HFFc6 (cell line): ENCODE measurements at places on chromosomes 2 and 18. TPM values are rescaled to one million over a fixed set of nuclear protein-coding genes. Genes with fewer than 3 reads are reported as not detected.

- H3K36me3 ChIP-seq, result no peaks in the 10 kb centered on the region; the same call in 1 of the 2 replicates
- DNase-seq, result no peak
- H3K27me3 ChIP-seq, result peaks cover 2% of the 10 kb centered on the region; the same call in 1 of the 2 replicates
Measured at GRCh38 chr2:126662621-126663020, 6.7 kb downstream of the GYPC start.

- no peaks in the 10 kb centered on the region for H3K36me3 ChIP-seq
- peaks cover 38% of the 10 kb centered on the region for H3K4me1 ChIP-seq
- H3K27ac ChIP-seq, result no peak overlapping the region
- DNase-seq, result no peak
Measured at GRCh38 chr2:169363560-169364150, 1.3 kb upstream of the LRP2 start.

DNA sequence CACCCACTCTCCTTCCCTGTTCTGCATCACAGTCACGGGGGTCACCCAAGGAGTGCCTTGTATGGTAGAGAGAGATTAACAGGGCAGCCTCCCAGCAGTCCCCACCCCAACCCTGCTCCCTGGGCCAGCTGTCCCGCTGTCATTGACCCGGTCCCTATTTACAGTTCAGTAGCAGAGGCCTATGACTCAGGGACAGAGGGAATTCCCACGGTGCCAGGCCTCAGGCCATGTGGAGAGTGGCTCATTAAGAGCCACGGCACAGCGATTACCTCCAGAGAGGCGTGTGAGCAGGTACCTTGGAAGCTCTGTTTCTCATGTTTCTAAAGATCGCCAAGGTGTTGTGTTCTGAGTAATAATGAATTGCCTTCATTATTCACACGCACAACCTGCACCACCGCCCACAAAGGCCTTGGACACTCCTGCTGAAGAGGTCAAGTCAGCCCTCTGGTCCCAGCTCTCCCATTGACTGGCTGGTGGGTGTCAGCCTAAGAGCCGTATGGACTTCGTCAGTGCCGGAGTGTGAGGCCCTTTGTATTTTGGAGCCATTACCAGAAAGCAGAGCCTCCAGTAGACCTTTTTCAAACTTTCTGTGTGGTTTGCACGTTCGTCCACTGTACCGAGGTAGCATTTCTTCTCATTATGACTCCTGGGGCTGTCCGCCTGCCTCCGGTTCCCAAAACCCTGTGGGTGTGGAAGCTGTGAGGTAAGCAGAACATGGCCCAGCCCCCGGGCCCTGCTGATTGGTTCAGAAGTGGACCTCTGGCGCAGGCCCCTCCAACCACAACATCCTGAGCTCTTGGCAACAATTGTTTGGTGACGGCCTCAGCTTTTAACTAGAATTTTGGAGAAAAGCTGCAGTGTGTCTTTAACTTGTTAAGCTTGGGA lies 47.0 kb downstream of the SERTAD2 start:
- H3K27ac ChIP-seq, result no peak overlapping the region
- H3K4me3 ChIP-seq, result no peak overlapping the region
- peaks cover 21% of the 10 kb centered on the region for H3K27me3 ChIP-seq
- peaks cover 16% of the 10 kb centered on the region for H3K36me3 ChIP-seq
- no peak for DNase-seq
- H3K4me1 ChIP-seq, result peaks cover 13% of the 10 kb centered on the region

GRCh38 chr2:111157798-111158197 lies 37.1 kb downstream of the BCL2L11 start:
- H3K4me1 ChIP-seq, result peaks cover 33% of the 10 kb centered on the region
- H3K27ac ChIP-seq, result no peak overlapping the region
- no peaks in the 10 kb centered on the region for H3K36me3 ChIP-seq
- H3K4me3 ChIP-seq, result no peak overlapping the region

DNA sequence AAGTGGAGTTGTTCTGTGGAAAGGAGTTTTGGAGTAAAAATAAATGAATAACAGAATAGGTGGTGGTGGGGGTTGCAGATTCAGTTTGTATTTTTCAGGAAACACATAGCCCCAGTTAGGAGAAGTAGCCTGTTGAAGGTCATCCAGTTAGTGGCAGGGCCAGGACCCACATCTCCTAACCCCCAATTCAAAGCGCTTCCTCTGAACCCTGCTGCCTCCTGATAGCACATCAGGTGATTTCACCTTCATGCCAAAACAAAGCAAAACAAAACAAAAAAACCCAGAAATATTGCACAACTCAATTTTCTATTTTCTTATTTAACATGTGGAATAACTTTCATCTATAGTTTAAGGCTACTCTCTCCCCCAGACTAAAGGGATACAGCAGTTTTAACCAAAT lies 112.3 kb upstream of the UGP2 start:
- no peak overlapping the region for H3K27ac ChIP-seq
- H3K4me3 ChIP-seq, result no peak overlapping the region
- no peak for DNase-seq
- H3K36me3 ChIP-seq, result no peaks in the 10 kb centered on the region
- H3K27me3 ChIP-seq, result peaks cover 2% of the 10 kb centered on the region; the same call in 1 of the 2 replicates

DNA sequence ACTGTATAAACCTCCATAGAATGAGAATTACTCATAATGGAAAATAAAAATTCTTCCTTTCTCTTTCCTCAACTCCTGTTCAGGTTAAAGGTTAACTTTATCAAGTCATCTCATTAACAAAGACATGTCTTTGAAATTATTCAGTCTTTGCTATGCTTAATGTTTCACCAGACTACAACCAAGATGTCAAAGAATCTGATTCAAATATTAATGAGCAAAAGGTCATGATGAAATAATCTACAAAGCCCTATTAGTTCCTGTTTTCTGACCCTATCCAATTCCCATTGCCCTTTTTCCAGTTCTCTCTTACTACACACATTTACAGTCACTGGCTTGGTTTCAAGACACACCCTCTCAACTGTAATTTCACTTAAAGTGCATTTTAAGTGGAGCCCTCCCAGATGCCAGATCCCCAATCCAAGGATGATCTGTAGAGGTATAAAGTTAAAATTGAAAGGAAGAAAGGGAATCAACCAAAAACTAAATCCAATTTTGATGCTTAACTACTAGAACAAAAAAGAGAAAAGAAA lies 246.9 kb upstream of the CYP26B1 start:
- H3K4me3 ChIP-seq, result no peak overlapping the region
- no peak overlapping the region for H3K27ac ChIP-seq
- no peaks in the 10 kb centered on the region for H3K27me3 ChIP-seq
- H3K4me1 ChIP-seq, result no peaks in the 10 kb centered on the region; the same call in 1 of the 2 replicates
- DNase-seq, result no peak

GRCh38 chr2:37376421-37377186 lies 32.2 kb downstream of the QPCT start:
- H3K27me3 ChIP-seq, result no peaks in the 10 kb centered on the region; the same call in 1 of the 2 replicates
- peaks cover 46% of the 10 kb centered on the region for H3K4me1 ChIP-seq
- peak overlapping the region; percentile 62 for H3K4me3 ChIP-seq
- H3K27ac ChIP-seq, result peak overlapping the region; percentile 80

DNA sequence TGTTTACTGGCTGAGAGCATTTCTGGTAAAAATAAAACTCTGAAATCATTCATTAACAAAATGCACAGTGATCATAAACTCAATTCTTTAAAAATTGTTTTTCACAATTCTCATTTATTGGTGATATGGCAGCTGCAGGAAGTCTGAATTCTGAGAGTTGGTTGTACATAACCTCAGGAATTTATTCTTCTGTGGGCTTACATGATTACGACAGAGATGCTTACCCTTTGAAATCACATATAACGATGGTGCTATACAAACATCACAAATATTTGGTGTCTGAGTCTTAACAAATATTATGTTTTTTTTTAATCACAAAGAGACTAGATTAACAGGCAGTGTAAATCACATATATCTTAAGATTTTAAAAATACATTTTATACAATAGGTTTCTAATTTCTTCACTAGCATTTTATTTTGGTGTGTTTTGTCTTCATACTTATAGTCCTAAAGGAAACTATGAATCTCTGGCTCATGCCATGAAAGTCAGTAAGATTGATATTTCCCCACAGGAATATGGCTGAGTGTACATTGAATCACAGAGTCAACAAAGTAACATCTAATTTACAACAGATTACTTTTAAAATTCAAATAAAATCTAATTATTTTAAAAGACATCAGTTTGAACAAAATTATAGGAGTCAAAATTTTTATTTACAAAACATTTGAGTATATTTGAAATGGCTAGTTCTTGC lies 318.8 kb upstream of the THUMPD2 start:
- H3K36me3 ChIP-seq, result peaks cover 9% of the 10 kb centered on the region
- peak overlapping the region; percentile 14; the same call in 1 of the 2 replicates for H3K4me3 ChIP-seq
- H3K4me1 ChIP-seq, result peaks cover 97% of the 10 kb centered on the region
- H3K27ac ChIP-seq, result peak overlapping the region; percentile 92
- no peaks in the 10 kb centered on the region for H3K27me3 ChIP-seq

Gene CHRND
- not detected in 3 replicates for total RNA-seq

DNA sequence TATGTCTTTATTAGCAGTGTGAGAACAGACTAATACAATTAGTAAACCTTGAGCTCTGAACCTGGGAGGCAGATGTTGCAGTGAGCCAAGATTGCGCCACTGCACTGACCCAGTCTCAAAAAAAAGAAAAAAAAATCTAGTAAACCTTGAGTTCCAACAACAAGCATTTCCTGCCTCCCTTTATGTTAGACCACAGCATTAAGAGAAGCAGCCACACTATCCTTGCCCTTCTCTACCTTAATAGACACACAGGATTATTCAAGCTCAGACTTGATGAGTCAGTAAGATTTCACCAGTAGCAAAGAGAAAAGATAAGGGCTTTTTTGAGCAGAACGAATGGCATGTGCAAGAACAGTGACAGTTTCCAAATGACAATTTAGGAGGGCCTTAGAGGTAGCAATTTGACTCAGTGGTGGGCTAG lies 18.0 kb upstream of the GLS start:
- peak overlapping the region; percentile 79 for H3K4me3 ChIP-seq
- peak overlapping the region; percentile 87 for H3K27ac ChIP-seq
- peaks cover 3% of the 10 kb centered on the region; the same call in 1 of the 2 replicates for H3K27me3 ChIP-seq
- peaks cover 97% of the 10 kb centered on the region for H3K4me1 ChIP-seq
- no peaks in the 10 kb centered on the region for H3K36me3 ChIP-seq

DNA sequence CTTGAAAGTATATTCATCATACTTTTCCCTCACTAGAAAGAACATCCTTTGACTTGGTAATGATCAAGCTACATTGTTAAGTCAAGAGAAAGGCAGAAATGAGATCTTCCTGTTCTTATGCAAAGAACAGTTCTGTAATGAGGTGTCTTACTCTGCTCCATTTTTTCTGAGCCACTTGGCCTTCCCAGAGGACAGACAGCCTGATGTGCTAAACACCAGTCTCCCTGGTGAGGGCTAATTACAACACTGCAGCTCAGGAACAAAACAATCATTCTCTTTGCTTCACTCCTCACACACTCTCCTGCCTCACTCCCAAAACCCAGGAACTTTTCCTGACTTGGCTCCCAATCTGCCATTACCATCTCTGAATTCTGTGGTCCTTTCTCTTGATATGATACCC lies 25.6 kb downstream of the TACR1 start:
- H3K27ac ChIP-seq, result no peak overlapping the region
- H3K36me3 ChIP-seq, result no peaks in the 10 kb centered on the region
- no peaks in the 10 kb centered on the region for H3K4me1 ChIP-seq

DNA sequence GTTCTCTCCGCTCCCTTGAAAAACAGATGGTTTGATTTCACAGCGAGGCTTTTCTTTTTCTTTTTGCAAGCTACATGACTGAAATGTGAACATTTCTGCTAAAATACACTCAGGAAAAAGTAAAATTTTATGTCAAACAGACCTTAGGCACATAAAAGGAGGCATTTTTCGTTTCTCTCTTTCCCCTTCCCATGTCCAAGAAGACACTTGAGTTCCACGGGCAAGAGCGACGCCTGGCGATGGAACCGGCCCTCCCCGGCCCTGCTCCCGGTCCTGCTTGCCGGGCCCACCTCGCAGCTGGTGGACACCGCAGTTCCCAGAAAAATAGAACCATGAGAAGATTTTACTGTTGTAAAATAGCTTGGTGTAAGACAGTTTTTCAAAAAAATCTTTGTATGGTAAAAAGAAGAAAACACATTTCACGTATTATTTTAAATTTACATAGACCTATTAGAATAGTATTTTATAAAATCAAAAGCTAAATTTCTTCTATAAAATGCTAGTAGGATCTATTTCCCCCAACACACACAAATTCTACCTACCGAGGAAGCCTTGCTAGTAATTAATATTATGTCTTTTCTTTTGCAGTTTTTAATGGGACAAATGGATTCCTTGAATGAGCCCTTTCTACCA lies 2.3 kb upstream of the ALKAL2 start:
- H3K27me3 ChIP-seq, result peaks cover 10% of the 10 kb centered on the region
- no peaks in the 10 kb centered on the region for H3K36me3 ChIP-seq
- no peak overlapping the region for H3K27ac ChIP-seq
- peaks cover 20% of the 10 kb centered on the region for H3K4me1 ChIP-seq
- DNase-seq, result peak; percentile 54
- H3K4me3 ChIP-seq, result peak overlapping the region; percentile 88

DNA sequence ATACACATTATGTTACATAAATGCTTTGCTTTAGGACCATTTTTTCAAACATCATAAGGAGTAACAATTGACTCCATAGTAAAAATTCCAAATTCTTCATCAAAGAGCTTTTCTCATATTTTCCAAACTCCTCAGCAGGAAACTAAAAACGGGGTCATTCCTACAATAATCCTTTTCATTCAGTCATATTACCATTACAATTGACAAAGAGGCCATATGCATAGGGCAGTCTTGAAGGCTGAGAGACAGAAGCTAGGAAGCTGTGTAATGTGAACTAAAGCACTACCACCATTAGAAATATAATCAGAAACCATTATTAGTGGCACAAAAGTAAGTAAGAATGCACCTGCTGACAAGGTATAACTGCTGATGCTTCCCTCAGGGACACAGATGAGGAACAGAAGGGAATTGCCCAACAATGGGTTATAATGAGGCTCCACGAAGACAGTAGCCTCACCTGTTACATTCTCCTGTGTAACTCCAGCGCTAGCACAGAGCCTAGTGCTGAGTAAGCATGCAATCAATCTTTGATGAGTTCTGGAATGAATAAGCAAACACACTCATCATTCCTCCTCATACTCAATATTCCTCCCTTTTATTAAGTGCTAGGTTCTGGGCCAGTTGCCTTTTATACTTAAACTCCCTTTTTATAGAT lies 942.3 kb downstream of the CPS1 start:
- H3K27ac ChIP-seq, result no peak overlapping the region
- no peaks in the 10 kb centered on the region for H3K36me3 ChIP-seq
- DNase-seq, result no peak

Gene SAG
- not detected in 3 replicates for total RNA-seq

- no peak for DNase-seq
- H3K4me1 ChIP-seq, result no peaks in the 10 kb centered on the region
- no peak overlapping the region for H3K4me3 ChIP-seq
Measured at GRCh38 chr2:124112206-124112605, 87.1 kb downstream of the CNTNAP5 start.

GRCh38 chr2:161994761-161995520 lies 79.1 kb downstream of the DPP4 start:
- peaks cover 14% of the 10 kb centered on the region for H3K36me3 ChIP-seq
- H3K4me3 ChIP-seq, result no peak overlapping the region
- peaks cover 28% of the 10 kb centered on the region for H3K4me1 ChIP-seq
- H3K27me3 ChIP-seq, result no peaks in the 10 kb centered on the region; the same call in 1 of the 2 replicates
